ENCODE measurements at places on chromosomes 2 and 18.

DNA sequence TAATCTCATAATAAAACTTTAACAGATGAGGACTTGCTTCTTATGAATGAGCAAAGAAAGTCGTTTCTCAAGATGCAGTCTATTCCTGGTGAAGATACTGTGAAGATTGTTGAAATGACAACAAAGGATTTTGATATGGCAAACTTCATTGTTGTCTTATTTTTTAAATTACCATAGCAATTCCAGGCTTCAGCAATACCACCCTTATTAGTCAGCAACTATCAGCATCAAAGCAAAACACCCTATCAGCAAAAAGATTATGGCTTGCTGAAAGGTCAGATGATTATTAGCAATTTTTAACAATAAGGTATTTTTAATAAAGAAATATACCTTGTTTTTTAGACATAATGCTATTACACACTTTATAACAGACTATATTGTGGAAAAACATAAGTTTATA lies 88.3 kb downstream of the COL5A2 start:
- no peak for DNase-seq

DNA sequence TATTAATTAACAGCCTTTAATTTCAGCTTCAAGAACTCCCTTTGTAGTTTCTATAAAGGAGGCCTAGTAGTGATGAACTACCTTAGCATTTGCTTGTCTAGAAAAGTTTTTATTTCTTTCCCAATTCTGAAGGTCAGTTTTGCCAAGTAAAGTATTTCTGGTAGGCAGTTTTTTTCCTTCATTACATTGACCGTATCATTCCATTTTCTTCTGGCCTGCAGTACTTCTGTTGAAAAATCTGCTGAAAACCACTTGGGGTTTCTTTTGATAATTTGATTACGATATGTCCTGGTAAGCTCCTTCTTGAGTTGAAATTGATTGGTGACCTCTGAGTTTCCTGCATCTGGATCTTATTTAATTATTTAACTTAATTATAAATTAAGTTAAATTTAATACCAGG lies 691.8 kb downstream of the TSN start:
- DNase-seq: no peak

- DNase-seq: no peak
Measured at GRCh38 chr2:63320669-63321068, 267.6 kb downstream of the WDPCP start.

DNA sequence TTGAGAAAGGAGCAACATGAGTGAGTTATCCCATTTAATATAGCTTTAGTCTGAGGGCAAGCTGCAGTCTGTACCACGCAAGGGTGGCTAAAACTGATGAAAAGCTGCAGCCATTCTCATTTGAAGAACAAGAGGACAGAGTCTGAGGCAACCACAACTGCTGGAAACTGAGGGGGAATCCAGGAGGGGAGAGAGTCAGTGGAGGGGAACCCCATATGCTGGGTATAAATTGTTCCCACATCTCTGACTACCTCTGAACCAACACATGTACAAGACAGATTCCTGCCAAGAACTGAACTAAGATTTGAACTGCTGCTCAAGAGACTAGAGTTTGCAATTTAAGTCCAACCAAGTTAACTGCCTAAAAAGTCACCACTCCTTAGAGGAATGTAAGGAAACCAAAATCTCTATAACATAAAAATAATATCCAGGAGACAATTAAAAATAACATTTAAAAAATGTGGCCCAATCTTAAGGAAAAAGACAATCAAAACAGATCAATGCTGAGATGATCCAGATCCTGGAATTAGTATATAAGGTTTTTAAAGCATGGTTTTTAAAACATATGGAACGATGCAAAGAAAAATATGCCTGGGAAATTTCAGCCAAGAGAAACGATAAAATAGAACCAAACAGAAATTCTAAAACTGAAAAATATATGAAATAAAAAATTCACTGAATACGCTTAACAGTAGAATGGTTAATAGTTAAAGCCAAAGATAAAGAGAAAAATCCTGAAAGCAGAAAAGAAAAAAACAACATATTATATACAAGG lies 11.2 kb downstream of the CWC22 start:
- DNase-seq: no peak

- DNase-seq: no peak
Measured at GRCh38 chr2:9179572-9180201, 26.9 kb upstream of the ASAP2 start.

DNA sequence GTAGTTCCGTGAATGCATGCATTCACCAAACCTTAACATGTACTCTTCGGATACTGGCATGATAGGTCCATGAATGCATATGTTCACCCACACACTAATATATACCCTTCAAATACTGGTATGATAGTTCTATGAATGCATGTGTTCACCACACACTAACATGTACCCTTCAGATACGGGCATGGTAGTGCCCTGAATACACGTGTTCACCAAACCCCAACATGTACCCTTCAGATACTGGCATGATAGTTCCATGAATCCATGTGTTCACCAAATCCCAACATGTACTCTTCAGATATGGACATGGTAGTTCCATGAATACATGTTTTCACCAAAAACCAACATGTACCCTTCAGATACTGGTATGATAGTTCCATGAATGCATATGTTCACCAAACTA lies 48.5 kb upstream of the ALKAL2 start:
- DNase-seq: no peak

- no peak for DNase-seq
Measured at GRCh38 chr2:95001051-95001562, 24.4 kb upstream of the MAL start.

- DNase-seq: no peak
Measured at GRCh38 chr2:233444501-233444900, 90.2 kb downstream of the DGKD start.

- DNase-seq: no peak
Measured at GRCh38 chr2:203191961-203192360, 46.9 kb upstream of the CYP20A1 start.

All from stimulated activated CD4-positive, alpha-beta T cell treated with anti-CD3 and anti-CD28 coated beads, Interleukin-1b, Interleukin-23, amount 100 ng/mL, for 1 hour (primary cell).